Activated CD4-positive, alpha-beta T cell treated with anti-CD3 and anti-CD28 coated beads, Interleukin-2, amount 50 U/mL, for 4 hours (primary cell): ENCODE measurements at places on chromosomes 1 and 21.

DNA sequence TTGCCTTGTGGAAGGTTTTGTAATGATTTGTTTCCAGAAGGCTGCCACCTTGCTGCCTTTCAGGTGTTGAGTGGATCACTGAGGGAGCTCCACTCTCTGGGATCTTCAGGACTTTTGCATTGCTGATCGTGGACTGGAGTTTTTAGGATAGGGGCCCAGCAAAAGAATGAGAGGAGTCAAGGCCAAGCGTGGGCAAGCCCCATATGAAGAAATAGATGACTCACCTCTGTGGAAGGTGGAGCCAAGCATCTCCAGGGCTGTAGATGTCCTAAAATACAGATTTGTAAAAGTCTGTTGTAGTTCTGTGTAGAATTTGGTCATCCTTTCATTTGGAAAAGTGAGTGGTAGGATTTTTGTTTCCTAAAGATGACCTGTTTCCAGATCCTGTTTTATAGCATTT, 67.0 kb downstream of the ST3GAL3 start:
- DNase-seq: no peak

DNA sequence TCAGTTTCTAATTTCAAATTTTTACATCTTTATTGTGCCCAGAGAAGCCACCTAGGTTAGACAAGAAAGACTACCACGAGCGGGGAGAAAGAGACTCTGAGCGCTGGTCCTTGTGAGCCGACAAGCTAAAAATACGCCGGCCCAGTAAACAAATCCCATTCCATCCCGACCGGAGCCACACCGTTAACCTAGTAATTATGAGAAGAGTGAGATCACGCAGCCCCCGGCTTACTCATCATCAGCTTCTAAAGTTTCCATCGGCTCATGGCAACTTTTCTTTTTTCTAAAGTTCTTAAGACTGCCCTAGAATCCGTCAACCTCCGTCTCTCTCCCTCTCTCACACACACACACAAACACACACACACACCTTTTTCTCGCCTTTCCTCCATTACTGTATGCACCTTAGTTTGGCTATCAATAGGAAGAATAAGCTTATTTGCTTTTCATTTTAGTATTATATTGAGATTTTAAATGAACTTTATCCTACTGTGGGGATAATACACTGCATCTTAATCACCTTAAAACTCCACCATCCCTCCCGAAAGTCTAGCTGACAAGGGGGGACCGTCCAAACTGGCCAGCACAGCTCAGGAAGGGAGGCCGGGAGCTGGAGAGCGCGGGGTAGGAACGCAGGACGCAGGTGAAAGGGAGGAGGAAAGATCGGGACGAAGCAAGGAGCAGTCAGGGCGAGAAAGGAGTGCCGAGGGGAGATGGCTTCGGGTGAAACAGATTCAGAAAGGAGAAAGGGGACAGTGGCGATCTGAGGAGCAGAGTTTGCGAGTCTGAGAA, 728 bp downstream of the OTUD7B start:
- peak; percentile 57 for DNase-seq

- no peak for DNase-seq
Measured at GRCh38 chr1:234827181-234827580, 217.2 kb upstream of the IRF2BP2 start.

GRCh38 chr1:110477041-110477440, 26.1 kb downstream of the PROK1 start:
- no peak for DNase-seq

- DNase-seq: no peak
Measured at GRCh38 chr21:27202301-27202700, 235.4 kb upstream of the ADAMTS5 start.

DNA sequence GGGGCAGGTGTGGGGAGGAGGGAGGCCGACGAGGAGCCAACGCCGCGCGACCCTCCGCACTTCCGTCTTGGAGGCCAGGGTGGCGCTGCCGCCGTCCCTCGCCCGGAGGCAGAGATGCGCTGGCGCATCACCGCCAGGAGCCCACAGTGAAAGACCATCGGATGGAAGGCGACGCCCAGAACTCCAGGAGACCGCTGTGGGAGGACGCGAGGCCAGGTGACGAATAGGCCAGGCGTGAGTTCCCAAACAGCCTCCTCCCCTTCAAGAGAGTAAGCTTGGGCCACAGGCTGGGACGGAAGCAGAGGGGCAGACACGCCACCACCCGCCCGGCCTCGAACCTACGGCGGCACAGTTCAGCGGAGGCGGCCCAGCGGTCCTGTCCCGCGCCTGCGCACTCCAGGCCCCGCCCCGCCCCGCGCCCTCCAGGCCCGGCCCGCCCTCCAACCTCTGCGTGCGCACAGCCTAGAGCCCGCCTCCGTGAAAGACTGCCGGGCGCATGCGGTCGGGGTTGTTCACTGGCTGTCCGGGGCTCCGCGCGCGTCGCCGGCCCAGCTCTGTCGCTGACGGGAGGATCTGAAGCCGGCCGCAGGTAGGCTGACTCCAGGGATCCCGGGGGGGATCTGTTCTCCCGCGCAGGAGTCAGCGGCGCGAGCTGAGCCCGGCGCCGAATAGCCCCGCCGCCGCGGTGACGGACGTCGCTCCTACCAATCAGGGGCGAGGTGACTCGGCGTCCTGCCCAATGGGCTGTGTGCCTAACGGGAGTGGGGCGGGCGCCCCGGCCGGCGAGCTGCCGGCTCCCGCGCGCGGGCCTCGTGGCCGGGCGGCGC, at the start of gene CTPS1:
Gene CTPS1 (plus strand): TSS at position 456 of the 827 bp plus-strand sequence. CDS start 3,595 bp downstream, outside the sequence.
- peak; percentile 95 for DNase-seq

- DNase-seq: no peak
Measured at GRCh38 chr21:45365186-45365607, 39.8 kb upstream of the COL18A1 start.

GRCh38 chr1:224203243-224204016, 20.4 kb downstream of the DEGS1 start:
- DNase-seq: no peak

- DNase-seq: no peak
Measured at GRCh38 chr1:22527122-22527521, 36.2 kb upstream of the EPHA8 start.

DNA sequence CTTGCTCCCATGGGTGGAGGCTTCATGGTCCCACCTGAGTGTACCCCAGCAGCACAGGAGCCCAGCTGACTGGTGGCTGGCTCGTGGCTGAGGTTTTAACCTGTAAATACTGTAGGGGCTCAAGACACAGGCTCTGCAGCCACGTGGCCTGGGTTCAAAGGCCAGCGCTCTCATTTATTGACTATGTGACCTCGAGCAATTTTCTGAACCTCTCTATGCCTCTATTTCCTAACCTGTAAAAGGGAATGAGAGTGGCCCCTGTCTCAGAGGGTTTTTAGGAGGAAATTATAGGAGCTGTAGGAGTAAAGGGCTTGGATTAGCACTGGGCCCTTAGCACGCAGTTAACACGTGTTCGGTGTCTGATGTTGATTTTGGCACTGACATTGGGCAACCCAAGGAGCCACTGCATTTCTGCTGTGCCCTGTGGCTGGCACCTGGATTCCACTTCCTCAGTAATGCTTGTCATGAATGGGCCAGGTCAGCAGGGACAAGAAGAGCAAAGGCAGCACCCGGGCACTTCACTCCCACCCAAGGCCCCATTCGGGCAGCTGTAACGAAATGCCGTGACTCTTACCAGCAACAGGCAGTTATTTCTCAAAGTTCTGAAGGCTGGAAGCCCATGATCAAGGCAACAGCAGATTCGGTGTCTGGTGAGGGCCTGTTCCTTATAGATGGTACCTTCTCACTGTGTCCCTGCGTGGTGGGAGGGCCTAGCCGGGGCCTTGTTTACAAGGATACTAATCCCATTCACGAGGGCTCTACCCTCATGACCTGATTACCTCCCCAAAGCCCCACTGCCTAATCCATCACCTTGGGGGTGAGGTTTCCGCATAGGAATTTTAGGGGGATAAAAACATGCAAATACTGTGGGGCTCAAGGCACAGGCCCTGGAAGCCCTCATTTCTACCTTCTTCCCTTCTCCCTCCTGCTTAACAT, 25.2 kb downstream of the ARHGEF10L start:
- DNase-seq: no peak

- no peak for DNase-seq
Measured at GRCh38 chr1:172966844-172967540, 83.7 kb downstream of the TNFSF18 start.

- no peak for DNase-seq
Measured at GRCh38 chr1:214979191-214979590, 103.3 kb upstream of the KCNK2 start.

GRCh38 chr1:11194407-11195176, 5.4 kb downstream of the ANGPTL7 start:
- no peak for DNase-seq

DNA sequence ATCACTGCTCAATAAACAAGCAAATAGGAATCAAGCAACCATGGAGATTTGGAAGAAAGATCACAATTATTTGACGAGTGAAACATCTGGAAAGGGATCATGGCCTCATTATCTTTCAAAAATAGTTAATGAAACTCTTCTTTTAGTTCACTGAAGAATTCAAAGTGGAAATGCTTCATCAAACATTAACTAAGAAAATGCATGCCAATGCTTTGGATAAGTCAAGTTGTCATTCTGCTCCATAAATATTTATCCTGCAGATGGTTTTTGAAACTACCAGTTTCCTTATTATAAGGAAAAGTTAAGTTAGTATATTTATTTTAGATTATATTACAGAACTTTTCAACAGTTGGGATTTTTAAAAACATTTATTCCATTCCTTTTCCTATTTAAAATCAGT, 206.5 kb upstream of the ADGRL2 start:
- no peak for DNase-seq

GRCh38 chr1:235855811-235856429, 10.8 kb downstream of the LYST start:
- DNase-seq: no peak

GRCh38 chr1:201180901-201181300, 9.7 kb upstream of the IGFN1 start:
- DNase-seq: no peak

DNA sequence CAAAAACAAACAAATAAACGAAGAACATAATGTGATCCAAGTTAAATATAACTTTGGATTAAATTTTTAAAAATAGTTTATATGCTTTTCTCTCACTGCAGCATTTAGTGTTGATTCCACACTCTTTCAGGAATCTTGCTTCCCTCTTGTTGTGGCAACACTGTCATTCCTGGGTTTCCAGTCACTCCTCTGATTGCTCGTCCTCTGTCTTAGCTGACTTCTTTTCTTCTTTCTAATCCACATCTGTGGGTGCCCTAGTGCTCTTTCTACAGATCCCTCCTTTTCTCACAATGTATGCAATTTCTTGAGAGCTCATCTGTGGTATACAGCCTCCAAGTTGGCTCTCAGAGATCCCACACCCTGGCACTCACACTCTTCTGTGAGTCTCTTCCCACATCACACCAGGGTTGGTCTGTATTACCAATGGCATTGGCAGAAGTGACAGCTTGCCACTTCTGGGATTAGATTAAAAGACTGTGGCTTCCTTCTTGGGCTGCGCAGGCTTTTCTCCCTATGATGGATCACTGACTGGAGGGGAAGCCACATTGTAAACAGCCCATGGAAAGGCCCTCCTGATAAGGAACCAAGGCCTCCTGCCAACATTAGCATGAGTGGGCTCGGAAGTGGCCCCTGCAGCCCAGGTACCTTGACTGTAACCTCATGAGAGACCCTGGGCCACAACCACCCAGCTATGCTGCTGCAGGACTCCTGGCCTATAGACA, 11.5 kb upstream of the MYOC start:
- no peak for DNase-seq

GRCh38 chr1:56798053-56798471, 21.1 kb downstream of the FYB2 start:
- DNase-seq: no peak

DNA sequence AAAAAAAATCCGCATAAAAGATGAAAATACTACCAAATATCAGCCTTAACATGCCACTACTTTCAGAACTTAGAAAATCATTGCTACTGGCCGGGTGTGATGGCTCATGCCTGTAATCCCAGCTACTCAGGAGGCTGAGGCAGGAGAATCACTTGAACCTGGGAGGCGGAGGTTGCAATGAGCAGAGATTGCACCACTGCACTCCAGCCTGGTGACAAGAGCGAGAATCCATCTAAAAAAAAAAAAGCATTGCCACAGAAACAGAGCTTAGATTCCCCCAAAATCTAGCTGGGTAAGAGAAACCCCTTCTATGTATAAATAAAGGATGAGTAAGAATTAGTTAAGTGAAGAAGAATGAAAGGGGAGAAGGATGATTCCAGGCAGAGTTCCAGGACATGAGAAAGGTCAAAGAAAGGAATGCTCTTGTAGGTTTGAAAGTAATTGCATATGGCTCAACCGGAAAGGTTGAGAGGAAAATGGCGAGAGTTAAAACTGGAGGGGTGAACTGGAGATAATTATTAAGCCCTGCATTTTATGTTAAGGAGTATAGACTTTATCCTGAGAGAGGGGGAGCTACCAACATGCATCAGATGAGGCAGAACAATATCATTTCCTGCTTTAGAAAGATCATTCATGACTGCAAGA, 19.7 kb upstream of the NRDC start:
- no peak for DNase-seq

GRCh38 chr1:112905395-112906149, 50.4 kb downstream of the SLC16A1 start:
- DNase-seq: no peak

DNA sequence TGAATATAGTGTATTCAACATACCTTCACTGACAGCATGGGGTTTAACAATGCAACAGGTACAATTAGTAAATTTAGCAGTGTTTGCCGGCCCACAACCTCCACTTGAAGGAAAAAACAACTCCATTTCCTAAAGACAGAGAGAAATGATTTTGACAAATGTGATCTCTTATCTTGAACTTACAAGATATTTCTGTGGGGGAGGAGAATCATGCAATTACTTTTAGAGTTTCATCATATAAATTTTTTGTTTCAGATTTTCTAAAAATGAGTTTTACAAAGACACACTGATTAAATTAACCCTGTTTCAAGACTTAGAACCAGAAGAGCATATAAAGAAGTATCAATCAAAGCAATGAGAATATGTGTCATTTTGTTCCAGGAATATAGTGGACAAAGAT, 80.3 kb downstream of the NME7 start:
- no peak for DNase-seq

DNA sequence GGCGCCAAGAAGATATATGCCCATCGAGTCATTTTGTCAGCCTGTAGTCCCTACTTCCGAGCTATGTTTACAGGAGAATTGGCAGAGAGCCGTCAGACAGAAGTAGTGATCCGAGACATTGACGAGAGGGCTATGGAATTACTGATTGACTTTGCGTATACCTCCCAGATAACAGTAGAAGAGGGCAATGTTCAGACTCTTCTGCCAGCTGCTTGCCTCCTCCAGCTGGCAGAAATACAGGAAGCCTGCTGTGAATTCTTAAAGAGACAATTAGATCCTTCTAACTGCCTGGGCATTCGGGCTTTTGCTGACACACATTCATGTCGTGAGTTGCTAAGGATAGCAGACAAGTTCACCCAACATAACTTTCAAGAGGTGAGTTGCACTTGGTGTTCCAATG, 19.1 kb downstream of the KLHL20 start:
- no peak for DNase-seq
